ENCODE measurements at places on chromosomes 2 and 18.

GRCh38 chr2:205776720-205777119 is 94.4 kb downstream of the NRP2 start:
- DNase-seq: no peak

DNA sequence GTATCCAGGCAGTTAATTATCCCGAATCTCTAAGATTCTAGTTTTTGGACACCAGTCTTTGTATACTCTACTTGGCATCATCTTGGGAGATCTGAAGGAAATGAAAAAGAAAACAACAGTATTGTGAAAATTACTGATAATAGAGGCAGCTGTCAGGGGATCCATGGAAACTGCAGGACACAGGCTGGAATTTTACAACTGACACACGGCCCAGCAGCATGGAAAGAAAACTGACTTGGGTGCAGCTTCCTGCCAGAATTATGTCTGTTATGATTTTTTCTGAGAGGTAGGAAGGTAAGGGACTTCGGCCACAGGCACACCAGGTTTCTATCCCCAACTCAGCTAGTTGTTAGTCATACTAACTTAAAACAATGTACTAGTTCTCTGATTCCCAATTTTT is 57.7 kb upstream of the ERBB4 start:
- DNase-seq: no peak

DNA sequence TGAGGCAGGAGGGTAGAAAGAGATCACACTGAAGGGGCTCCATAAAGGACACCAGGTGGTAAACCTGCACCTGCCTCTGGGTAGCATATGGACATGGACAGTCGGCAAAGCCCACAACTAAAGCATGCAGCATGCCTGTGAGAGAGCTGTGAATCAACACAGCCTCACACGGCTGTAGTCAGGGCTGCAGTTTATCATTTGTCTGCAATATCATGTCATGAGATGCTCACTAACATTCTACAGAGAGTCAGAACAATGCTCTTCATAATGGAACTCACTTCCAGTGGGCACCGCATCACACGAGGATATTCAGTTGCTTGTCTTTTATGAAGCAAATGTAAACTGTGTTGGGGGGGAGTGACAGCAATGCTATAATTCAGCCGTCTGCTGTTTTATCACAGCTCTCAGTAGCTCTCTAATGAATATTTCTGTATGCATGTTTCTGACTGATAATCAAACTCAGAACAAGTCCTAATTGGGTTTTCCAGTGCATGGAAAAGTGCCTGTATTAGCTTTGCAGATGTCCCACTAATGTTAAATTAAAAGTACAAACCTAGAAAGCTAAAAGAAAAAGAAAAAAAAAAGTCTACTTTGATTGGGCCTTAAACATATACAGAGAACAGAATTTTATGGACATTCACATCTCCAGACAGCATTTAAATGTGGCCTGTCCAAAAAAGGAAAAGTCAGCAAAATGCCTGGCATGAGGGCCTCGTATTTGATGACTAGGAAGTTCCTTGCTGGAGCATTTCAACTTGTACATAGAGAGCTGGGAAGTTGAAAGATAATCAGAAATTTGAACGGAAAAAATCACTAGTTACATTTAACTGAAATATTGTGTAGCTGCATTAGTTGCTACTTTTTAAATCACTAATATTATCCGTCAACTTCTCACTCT is 406.1 kb upstream of the SOX11 start:
- DNase-seq: no peak

GRCh38 chr2:57510704-57511103 is 535.9 kb upstream of the VRK2 start:
- no peak for DNase-seq

- DNase-seq: no peak
These were observed 785.2 kb upstream of the POU3F3 start for GRCh38 chr2:104068665-104069064.

- no peak for DNase-seq
These were observed 649.4 kb upstream of the ZEB2 start for GRCh38 chr2:145169285-145169684.

DNA sequence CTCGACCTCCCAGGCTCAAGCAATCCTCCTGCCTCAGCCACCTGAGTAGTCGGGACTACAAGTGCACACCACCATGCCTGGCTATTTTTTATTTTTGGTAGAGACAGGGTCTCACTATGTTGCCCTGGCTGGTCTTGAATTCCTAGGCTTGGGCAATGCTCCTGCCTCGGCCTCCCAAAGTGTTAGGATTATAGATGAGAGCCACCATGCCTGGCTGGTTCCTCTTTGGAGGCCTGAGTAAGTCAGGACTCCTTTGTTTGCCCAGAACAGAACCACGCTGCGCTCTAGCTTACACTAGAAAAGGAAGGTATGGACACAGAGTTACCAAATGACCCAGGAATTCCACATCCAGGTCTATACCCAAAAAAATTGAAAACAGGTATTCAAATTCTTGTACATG is 135.9 kb upstream of the SLC1A4 start:
- DNase-seq: no peak

DNA sequence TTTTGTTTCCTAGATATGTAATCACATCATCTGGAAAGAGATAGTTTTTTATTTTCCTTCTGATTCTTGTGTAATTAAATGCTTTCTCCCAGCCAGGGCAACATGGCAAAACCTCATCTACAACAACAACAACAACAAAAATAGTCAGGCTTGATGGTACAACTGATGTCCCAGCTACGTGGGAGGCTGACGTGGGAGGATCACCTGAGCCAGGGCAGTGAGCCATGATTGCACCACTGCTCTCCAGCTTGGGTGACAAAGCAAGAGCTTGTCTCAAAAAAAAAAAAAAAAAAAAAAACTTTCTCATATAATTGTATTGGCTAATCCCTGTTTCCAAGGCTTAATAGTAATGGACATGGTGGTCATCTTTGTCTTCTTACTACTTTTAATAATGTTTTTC is 26.4 kb upstream of the PGAP1 start:
- DNase-seq: no peak

DNA sequence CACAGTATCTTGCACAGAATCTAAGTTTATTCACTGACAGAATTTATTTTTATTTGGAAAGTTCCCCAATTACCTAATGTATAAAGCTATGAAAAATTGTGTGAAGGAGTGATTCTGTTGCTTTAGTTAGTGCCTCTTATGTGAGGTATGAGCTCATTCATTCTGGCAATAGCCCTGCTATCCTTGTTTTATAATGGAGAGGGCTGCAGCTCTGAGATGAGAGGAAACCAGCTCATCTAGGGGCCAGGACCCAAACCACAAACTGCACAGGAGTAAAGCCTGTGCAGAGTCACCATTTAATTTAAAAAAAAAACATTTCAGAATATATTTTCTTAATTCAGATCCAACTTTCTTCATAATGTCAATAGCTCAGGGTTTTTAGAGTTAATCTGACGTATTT is 383.0 kb downstream of the TMEM182 start:
- no peak for DNase-seq

GRCh38 chr2:5190023-5190422 is 502.2 kb upstream of the SOX11 start:
- DNase-seq: peak; percentile 14

GRCh38 chr2:143685421-143686078 is 556.3 kb downstream of the ARHGAP15 start:
- no peak for DNase-seq

DNA sequence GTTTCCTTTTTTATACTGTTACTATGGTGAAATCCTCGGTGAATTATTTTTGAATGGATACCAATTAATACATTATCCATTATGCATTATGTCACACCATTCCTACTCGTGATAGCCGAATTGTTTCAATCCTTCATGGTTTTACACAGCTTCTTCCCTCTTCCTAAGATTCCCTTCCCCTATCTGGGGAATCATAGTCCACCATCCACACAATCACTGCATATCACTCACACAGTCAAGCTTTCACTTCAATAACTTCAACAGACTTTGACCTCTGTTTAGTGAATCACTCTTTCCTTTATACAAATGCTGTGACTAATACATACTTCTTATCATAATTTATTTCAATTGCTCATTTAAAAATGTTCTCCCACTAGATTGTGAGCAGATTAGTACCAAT is 1108.1 kb upstream of the LRRTM1 start:
- no peak for DNase-seq

DNA sequence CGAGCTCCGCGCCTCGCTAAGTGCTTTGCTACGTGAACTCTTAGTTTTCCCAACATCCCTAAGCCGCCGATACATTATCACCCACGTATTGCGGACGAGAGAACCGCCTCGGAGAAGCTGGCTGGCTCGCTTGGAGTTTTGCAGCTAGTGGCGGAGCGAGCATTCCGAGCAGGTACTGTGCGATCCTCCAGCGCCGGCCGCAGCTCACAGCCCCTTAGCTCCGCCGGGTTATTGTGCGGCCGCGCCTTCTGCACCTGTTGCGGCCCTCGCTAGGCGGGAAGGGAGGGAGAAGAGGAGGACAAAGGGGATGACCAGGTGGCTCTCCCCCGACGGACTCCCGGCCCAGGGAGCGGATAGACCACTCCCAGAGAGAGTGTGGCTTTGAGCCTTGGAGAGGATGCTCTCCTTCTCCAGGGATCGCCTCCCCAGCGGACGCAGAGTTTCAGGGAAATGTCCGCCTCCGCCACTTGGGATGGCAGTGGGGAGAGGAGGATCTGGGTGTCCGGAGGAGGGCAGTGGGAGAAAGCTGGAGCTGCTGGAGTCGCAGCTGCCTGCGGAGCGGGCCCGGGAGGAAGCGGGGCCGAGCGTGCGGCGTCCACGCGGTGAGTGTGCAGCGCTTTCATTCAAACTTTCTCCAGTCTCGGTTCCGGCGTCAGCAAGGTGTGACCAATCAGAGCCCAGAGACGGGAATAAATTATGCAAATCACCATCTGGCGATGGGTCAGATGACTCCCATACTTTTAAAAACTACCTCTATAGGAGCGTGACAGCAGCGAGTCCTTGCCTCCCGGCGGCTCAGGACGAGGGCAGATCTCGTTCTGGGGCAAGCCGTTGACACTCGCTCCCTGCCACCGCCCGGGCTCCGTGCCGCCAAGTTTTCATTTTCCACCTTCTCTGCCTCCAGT is at the start of gene LIPG:
Gene LIPG, plus strand, starts transcription at position 769 of the 905 bp plus-strand sequence. CDS start 252 bp downstream, outside the sequence.
- DNase-seq: peak; percentile 69

- peak; percentile 23 for DNase-seq
These were observed 62.1 kb upstream of the PGAP1 start for GRCh38 chr2:196988639-196989038.

- no peak for DNase-seq
These were observed 379.5 kb downstream of the ZNF516 start for GRCh38 chr18:76115580-76115979.

DNA sequence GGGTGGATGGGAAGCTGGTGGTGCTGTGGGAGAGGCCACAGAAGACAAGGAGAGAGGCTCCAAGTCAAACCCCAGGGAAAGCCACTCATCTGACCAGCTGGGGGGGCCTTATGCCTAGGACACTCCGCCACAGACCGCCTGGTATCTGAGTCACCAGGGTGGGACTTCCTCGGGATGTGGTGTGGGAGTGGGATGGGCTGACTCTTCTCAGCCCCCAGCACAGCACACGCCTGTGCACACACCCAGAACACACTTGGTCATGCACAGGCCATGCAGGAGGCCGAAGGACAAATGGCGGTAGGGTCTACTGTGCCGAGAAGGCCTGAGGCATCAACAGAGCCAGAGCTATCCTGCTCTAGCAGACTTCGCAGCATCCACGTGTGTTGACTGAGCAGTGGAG is 136.4 kb downstream of the INHBB start:
- DNase-seq: no peak

- no peak for DNase-seq
These were observed 402.9 kb downstream of the ERBB4 start for GRCh38 chr2:212135739-212136138.

GRCh38 chr2:203238292-203238703 is 520 bp upstream of the CYP20A1 start:
- no peak for DNase-seq

GRCh38 chr2:214311031-214311533 is 99.8 kb upstream of the VWC2L start:
- DNase-seq: no peak

GRCh38 chr2:146214394-146214929 is 1630.4 kb upstream of the ACVR2A start:
- DNase-seq: no peak

GRCh38 chr2:26573241-26573925 is 67.8 kb downstream of the CIB4 start:
- DNase-seq: no peak

GRCh38 chr2:176202491-176202890 is 14.0 kb downstream of the HOXD1 start:
- no peak for DNase-seq

DNA sequence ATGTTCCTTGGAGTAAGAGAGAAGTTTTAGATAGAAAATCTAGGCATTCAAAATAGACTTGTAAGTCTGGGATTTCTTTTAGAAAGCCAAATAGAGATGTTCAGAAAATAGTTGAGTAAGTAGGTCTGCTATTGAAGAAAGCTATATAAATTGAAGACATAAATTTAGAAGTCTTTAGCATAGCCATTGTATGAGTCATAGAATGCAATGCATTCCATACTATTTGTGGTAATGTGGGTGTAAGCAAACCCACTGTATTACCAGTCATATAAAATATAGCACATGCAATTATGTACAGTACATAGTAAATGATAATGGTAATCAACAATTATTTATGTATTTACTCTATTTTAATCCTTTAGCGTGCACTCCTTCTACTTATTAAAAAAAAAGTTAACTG is 14.1 kb downstream of the MC4R start:
- DNase-seq: peak; percentile 49

- peak; percentile 73 for DNase-seq
These were observed 337.2 kb downstream of the NBAS start for GRCh38 chr2:15223887-15224286.

GRCh38 chr18:22172594-22173049 is 3.2 kb downstream of the GATA6 start:
- no peak for DNase-seq

- DNase-seq: no peak
These were observed 99.0 kb downstream of the EFEMP1 start for GRCh38 chr2:55824551-55825096.

GRCh38 chr2:144325086-144325485 is 194.8 kb downstream of the ZEB2 start:
- DNase-seq: peak; percentile 49

DNA sequence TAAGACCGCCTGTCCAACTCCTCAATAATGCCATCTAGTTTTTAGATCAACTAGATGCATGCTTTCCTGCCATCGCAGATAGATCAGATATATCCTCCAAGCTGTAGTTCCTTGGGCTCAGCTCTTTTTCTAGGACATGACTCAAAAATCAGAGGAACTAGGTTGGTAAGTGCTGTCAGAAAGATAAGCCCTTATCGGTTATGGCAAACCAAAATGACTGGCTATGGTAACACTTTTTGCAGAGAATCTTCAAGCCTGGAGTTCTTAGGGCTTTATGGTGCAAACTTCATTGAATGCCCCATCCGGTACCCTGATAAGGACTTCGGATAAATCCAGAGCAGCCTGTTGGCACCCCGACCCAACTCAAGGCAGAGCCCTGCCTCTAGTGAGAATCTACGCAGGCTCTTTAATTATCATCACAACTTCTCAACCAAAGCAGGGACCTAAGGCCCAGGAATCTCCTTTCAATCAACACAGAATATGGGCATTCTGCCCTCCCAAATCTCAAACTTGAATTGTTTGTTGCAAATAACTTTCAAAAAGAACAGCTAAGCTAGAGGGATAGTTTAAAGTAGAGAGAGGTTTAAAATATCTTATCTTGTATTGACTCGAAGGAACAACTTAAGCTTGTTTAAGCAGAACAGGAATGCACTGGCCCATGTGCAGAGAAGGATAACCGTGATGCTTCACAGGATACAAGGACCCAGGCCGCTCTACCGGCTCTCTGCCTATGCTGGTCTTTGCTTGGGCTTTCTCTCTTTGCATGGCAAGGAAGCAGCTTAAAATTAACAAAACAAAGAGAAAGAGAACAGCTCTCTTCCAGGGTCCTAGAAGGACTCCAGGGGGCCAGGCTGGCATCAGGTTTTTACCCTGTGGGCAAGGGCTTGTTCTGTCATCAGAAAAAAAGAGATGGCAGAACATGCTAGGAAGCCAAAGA is 3.4 kb upstream of the CYP1B1 start:
- DNase-seq: no peak
